ENCODE measurements at places on chromosomes 13 and 19.

DNA sequence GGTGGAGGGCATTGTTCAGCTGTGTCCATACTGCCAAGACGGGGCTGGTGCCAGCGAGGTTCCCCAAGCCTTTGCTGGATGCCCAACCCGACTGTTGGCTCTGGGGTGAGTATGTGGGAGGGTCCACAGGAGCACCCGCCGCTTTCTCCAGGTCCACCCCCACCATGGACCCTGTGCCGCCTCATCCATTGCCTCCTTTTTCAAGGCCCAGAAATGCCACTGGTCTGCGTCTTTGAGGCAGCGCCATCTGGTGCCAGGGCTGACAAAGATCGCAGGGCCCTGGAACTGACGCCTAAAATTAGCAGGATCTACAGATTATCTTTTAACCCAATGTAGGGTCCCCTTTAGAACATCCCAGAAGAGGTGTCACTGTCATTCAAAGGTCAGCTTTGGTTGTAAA, 34.6 kb downstream of the NFIX start:
- DNase-seq = no peak

- DNase-seq = no peak
These were observed 1339.4 kb downstream of the EFNB2 start for GRCh38 chr13:105196052-105196451.

DNA sequence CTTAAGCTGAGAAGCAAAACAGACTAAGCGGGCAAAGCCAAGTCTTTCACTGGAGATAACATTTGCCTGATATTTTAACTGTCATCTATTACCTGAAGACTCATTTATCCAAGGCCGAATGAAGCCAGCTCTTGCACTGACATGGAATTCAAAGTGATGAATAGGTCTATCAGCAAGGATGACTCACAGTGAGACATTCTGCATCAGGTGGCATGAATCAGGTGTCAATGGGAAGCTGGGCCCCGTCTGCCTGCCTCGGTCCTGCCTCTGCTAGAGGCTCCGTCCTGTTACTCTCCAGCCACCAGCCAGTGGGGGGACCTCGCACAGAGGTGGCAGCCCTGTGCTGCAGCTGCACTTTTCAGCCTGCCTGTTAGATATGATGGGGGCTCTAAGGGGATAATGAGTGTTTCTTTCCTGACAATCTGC, 23.5 kb downstream of the STARD13 start:
- DNase-seq = no peak

GRCh38 chr19:41813911-41814310, 17.5 kb downstream of the CEACAM3 start:
- no peak for DNase-seq

DNA sequence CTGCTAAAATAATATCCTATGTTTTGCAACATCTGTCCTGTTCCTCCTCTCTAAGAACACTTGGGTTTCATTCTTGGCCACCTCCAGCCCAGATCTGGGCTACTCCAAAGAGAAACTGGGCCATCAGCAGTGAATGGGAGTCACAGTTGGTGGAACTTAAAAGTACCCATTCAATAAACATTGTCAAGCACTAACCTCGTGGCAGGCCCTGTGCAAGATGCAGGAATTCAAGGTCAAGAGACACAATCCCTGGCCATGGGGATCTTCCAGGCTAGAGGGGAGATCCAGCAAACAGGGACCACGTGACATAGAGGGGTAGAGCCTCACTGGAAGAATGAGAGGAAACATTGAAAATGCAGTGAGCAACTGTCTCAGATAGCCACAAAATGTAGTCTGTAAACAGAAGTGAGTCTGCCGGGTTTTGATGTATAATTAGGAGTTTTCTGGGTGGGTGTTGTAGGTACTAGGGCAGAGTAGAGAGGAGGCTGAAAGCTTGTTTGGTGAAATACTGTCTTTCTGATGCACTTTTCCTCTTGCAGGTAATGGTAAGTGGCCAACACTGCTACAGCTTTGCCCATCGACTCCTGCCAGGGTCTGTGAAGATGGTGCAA, 14.8 kb upstream of the EID2 start:
- DNase-seq = no peak

DNA sequence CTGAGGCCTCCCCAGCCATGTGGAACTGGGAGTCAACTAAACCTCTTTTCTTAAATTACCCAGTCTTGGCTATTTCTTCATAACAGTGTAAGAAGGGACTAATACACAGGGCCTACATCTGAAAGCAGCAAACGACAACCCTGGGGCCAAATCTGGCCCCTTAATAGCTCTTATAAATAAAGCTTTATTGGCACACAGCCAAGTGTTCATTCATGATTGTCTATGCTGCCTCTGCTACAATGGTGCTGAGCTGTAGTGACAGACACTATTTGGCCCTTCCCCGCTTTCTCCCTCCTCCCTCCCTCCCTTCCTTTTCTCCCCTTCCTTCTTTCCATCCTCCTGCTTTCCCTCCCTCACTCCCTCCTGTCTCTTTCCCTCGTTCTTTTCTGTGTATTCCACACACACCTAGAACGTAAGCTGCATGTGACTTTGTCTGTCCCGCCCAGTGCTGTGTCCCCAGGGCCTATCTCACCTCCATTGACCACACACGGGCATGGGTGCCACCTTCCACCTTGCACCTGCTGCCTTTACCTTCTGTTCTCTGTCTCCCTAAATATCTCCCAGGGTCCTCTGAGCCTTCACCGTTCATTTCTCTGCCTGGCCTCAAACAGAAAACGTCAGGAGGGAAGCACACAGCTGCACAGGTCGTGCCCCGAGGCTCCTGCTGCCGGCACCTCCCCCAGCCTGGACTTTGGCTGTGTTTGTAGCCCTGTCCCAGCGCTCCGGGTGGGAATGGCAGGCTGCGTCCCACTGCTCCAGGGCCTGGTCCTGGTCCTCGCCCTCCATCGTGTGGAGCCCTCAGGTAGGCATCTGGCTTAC, at the start of gene PROZ:
Gene PROZ, plus strand, starts transcription at position 720 of the 819 bp plus-strand sequence. Its CDS starts 13 bp downstream, at position 733.
- no peak for DNase-seq

DNA sequence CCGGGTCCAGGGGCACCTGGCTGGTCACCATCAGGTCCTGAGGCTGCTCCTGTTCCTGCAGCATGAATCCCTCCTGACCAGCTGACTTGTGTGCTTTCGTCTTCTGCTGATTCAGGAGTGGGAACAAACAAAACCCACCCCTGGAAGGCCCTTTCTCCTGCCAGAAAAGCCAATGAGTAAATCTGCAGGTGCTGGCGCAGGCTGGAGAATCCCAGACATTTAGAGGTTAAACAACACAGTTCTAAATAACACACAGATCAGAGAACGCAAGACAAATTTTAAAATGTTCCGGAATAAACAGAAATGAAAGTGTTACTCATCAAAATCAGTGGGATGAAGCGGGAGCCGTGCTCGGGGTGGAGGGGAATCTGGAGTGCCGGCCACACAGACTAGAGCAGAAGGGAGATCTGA, 60.6 kb upstream of the C13orf46 start:
- no peak for DNase-seq

DNA sequence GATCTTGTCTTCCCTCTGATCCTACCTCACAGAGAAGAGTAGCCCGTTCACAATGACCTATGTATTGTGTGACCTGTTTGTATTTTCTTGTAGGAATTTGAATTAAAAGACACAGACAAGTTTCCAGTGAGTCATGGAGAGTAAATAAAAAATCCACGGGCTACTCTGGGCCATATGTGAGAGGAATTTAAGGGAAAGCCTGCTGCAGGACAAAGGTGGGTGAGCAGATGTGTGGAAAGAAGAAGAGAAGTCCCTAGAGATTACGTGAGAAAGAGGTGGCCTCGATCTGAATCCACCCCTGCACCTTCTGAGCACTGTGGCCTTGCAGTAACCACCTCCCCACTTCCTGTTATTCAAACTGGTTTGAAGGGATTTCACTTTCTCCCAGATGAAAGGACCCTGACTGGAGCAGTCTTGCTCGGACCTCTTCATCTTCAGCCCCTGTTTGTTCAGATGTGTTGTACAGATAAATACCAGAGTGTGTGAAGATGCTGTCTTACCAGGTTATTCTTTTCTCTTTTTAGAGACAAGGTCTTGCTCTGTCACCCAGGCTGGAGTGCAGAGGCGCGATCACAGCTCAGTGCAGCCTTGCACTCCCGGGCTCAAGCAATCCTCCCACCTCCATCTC, 205.4 kb downstream of the PDS5B start:
- no peak for DNase-seq

DNA sequence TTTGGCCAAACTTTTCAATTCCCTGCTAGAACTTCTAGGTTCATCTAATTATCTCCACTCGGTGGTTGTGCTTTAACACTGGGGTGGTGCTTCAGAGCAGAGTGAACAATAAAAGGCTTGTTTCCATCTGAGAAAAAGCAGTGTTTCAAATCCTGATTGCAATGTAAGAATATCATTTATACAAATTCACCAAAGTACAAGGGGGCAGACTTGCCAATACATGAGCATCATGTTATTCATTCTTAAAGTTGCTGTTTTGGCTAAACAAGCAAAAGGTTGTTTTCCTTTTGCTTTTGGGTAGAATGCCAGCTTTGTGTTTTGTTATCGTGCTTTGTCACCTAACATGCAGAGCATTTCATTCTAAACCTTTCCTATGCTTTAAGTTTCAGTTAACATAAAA, 78.5 kb upstream of the UBAC2 start:
- no peak for DNase-seq

DNA sequence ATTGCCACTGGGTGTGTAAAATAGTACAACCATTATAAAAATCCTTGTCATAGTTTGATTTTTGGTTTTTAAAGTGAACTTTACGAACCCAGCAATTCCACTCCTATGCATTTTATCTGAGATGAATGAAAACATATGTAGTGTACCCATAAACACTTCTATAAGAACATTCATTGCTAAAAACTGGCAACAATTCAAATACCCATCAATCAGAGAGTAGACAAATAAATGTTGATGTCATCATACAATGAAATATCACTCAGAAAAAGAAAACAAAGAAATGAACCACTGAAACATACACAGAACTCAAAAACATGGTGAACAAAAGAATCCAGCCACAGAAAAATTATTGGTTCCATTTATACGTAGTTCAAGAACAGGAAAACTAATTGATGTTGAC, 202.3 kb downstream of the ABCC4 start:
- DNase-seq = no peak
